ENCODE measurements at places on chromosomes 5 and 9. TPM values are rescaled to one million over a fixed set of nuclear protein-coding genes. Genes with fewer than 3 reads are reported as not detected.

Gene PCDHGC4
- not detected for total RNA-seq

Gene SLC6A19
- not detected for total RNA-seq

Gene ECSCR
- 3.3 TPM for total RNA-seq

DNA sequence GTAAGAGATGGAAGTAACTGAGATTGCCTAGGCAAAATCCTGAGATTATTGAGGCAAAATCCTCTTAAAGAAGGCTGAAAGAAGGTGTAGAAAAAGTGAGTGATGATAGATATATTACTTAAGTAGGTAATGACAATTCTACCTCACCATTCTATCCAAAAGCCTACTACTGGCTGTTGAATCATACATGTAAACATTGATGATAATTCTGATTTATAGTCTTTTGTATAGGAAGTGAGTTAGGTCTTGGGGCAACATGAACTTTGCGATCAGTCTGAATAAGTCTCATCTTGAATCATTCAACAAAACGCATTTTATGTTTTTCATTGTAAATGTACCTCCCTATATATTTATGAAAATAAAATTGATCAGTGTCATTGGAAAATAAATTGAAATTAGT lies 99.6 kb downstream of the PARP8 start:
- ATAC-seq, result peak; percentile 53

DNA sequence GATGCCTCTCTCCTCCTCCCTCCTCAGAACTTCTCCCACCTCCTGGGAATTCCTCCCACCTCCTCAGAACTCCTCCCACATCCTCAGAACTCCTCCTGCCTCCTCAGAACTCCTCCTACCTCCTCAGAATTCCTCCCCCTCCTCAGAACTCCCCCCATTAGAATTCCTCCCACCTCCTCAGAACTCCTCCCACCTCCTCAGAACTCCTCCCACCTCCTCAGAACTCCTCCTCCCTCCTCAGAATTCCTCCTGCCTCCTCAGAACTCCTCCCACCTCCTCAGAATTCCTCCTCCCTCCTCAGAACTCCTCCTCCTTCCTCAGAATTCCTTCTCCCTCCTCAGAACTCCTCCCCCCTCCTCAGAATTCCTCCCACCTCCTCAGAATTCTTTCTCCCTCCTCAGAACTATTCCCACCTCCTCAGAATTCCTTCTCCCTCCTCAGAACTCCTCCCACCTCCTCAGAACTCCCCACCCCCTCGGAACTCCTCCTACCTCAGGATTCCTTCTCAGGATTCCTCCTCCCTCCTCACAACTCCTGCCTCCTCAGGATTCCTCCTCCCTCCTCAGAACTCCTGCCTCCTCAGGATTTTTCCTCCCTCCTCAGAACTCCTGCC lies 23.9 kb downstream of the SLC46A2 start:
- no peak for ATAC-seq

DNA sequence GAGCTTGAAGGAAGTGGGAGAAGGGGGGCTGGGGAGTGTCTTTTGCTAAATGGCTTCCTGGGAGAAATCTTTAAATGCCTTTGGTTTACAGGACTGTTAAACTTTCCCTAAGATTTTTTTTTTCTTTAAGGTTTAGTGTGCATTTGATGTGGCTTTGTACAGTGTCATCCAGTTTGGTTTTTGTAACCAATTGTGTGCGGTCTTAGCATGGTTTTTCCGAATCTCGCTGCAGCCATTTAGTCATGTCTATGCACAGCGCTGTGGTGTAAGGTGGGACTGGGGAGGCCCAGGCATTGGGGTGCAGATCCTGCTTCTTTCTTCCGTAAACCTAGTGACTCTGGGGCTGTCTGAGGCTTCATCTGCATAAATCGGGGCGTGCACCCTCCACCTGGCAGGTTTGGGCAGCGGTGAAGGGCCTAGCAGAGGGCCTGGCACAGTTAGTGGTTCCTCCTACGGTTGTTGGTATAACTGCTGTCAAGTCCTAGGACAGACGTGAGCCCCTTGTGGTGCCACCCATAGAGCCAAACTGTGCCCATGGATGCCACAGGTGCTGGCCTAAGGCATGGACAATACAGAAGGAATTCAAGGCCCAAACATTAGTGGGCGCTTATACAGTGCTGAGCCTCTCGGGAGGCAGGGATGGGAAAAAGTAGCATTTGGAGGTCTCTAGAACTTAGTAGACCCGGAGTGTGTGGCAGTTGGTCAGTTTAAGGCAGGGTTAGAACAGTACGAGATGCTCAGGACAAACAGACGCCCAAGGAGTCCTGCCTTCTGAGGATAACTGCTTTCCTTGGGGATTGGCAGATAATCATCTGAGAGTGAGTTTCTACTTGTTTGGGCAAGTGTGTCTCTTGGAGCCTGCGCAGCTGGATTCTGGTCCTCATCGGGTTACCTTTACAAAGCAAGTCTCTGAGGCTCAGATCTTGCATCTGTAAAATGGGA lies 1.5 kb downstream of the PRRC2B start:
- peak; percentile 78 for ATAC-seq

- no peak for ATAC-seq
These were observed 21.6 kb downstream of the RNF145 start for GRCh38 chr5:159187719-159188118.

DNA sequence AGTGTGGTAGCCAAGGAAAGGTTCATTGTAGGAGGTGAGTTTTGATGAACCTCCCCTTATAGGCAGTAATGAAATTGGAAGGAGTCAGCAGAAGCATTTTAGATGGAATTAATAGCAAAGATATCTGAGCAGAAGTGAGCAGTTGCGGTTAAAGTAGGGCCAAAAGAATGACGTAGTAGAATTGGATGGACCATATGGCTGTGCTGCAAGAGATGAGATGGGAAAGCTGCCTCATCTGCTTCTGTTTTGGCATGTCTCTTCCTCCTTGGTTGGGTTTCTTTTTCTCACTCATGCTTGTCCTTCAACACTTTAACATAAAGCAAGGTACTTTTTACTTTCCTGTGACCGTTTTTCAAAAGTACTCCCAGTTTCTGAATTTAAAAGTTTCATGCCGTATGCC lies 55.8 kb downstream of the AQP7 start:
- no peak for ATAC-seq

Data from activated T-helper 17 cell treated with anti-CD3 and anti-CD28 coated beads, Interleukin-2, amount 50 U/mL, for 72 hours (primary cell).